ENCODE measurements at places on chromosomes 12 and 14.
A peak's percentile ranks its signal among the peaks of the same experiment; 100 is the strongest.

- H3K27ac ChIP-seq = no peak overlapping the region
- no peak for DNase-seq
- no peak overlapping the region for H3K4me3 ChIP-seq
- peaks cover 9% of the 10 kb centered on the region for H3K27me3 ChIP-seq
Measured at GRCh38 chr14:33045760-33046159, 107.1 kb downstream of the NPAS3 start.

DNA sequence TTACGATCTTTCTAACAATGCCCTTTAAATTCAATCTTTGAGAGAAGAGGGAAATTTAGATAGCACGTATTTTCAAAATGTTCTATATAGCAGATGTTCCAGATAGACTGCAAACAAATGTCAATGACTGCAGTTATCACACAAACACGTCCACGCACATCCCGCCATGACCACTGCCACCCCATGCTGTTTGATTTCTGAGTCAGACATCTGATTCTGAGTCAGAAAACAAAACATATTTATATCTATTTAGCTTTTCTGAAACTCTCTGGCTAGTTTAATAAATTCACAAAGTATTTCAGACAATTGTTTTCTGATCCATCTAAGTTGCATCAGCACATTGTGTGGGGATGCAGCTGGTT lies 105.9 kb upstream of the BCAT1 start:
- peaks cover 54% of the 10 kb centered on the region for H3K4me1 ChIP-seq
- no peaks in the 10 kb centered on the region for H3K36me3 ChIP-seq
- H3K27me3 ChIP-seq = no peaks in the 10 kb centered on the region
- peak overlapping the region; percentile 89 for H3K4me3 ChIP-seq
- peak overlapping the region; percentile 98 for H3K27ac ChIP-seq

DNA sequence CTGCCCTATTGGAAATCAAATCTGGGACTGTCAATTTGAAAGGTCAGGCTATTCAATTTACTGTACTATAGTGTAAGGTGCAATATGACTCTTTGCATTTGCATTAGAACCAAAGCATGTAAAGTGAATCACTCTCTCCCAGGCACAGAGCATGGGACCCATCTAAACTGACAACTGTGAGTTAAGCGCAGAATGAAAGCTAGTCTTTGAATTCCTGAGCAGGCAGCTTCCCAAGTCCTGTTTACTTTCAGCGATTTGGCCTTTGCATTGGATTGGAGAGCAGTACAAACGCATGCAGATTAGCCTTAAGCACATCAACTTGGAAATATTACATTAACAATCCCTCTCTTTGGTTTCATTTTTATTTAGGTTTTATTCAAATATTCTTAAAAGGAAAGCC lies 74.6 kb downstream of the RERG start:
- no peak for DNase-seq
- H3K27ac ChIP-seq = no peak overlapping the region
- H3K27me3 ChIP-seq = peaks cover 28% of the 10 kb centered on the region
- no peaks in the 10 kb centered on the region for H3K36me3 ChIP-seq
- H3K4me1 ChIP-seq = no peaks in the 10 kb centered on the region

- no peaks in the 10 kb centered on the region for H3K27me3 ChIP-seq
- H3K4me1 ChIP-seq = no peaks in the 10 kb centered on the region
- no peak for DNase-seq
- no peaks in the 10 kb centered on the region for H3K36me3 ChIP-seq
- no peak overlapping the region for H3K27ac ChIP-seq
Measured at GRCh38 chr14:32657081-32657480, 281.6 kb upstream of the NPAS3 start.

DNA sequence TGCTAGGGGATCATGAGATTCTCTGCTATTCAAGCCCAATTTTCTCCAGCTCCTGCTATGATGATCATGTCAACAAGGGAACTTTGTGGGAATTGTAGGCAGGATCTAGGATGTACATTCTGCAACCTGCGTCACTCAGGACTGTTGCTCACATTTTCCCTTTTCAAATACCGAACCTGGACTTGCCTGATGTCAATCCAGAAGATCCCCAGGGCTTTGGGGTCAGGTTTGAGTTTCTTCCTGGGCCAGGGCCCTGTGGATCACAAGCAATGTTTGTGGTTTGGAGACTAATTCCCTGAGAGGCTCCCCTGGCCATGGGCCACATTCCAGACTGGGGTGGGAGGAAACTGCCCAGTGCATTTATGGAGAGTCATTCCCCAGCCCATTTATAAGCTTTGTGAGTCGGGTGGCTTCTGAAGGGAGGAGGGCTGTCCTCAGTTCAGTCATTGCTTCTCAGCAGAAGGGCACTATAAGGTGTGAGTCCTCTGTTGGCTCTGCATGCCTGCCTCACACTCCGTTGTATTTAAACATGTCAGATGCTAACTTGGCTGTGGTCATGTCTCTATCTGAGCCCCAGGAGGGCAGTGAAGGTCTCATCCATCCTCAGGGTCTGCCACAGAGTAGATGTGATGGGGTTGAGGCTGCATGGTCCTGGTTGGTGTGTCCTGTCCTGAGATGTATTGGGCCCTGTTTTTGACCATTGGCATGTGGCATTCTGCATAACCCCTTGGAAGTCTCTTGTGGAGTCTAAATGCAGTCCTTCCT lies 6.5 kb downstream of the KRT86 start:
- no peak overlapping the region for H3K27ac ChIP-seq
- no peaks in the 10 kb centered on the region for H3K36me3 ChIP-seq
- no peak overlapping the region for H3K4me3 ChIP-seq
- H3K27me3 ChIP-seq = peaks cover 29% of the 10 kb centered on the region
- H3K4me1 ChIP-seq = peaks cover 10% of the 10 kb centered on the region
- no peak for DNase-seq

DNA sequence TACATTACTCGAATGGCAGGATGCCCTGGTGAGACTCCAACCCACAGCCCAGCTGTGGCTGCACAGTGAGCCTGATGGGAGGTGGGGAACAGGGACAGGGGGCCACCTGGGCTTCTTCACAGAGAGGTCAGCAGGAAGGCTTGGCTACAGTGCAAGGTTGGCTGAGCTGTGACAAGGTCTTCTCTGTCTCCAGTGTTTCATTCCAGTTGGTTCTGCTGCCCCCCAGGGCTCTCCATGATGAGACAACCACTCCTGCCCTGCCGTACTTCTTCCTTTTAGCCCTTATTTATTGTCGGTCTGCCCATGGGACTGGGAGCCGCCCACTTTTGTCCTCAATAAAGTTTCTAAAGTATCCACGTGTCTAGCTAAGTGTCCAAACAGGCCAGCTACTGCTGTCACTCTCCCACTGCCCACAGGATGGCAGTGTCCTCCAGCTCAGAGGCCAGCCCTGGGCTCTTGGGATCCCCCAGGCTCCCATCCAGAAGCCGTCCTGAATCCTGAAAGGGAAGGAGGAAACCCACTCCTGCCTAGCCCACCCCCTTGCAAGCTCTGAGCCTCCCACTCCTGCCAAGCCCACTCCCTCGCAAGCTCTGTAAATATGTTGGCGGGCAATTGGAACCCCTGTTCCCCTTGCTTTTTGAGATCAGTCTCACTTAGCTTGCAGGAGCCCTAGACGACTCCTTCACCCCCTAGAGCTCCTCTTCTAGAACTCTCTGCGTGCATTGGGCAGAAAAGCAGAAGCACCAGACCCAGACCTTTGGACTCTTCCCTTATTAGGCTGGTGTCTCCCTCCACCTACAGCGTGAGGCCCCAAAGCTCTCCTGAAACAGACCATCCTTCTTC lies 5.4 kb downstream of the C1QL4 start:
- peaks cover 32% of the 10 kb centered on the region for H3K27me3 ChIP-seq
- peaks cover 17% of the 10 kb centered on the region for H3K4me1 ChIP-seq
- no peak for DNase-seq
- no peaks in the 10 kb centered on the region for H3K36me3 ChIP-seq

DNA sequence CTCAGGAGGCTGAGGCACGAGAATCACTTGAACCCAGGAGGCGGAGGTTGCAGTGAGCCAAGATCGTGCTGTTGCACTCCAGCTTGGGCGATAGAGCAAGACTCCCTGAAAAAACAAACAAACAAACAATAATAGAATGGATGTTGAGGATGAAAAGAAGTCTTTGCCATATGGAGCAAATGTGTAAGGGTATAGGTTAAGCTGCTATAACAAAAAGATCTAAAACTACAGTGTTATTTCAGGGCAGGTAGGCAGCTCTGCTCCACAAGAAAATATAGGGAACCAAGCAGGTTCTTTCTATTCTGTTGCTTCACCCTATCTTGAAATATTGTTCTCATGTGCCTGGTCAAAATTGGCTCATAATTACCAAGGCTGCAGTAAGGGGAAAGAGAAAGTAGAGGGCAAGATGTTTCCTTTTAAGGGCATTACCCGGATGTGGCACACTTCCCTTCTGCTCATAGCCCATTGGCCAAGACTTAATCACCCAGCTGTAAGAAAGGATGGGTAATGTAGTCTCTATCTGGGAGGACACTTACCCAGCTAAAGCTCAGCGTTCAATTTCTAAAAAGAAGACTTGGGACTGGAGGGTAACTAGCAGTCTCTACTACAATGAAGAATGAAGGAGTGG lies 23.5 kb downstream of the SDSL start:
- H3K36me3 ChIP-seq = no peaks in the 10 kb centered on the region
- no peaks in the 10 kb centered on the region for H3K4me1 ChIP-seq
- no peak for DNase-seq
- peaks cover 47% of the 10 kb centered on the region for H3K27me3 ChIP-seq

DNA sequence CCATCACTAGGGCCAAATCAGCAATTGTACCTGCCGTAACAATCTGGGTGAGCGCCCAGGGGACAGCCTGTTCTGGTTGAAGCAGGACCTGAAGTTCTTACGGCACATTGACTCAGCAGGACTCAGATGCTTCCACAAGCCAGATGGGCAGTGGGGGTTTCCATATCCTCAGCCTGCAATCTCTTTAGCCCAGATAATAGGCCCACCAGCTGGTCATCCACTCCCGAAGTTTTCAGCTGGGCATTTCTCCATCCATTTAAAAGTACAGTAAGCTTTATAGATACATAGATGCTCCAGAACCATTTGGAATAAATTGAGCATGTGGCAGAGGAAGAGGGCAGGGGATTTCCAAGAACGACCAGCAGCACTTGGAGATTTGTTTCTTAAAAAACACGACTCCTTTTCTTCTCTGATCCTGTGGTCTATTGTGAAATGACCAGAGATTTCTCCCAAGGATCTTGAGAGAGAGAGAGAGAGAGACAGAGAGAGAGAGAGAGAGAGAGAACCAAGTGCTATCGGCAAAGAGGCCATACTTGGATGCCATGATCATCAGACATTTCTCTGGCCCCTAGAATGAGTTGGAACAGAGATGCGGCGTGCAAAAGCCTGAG lies 74.8 kb upstream of the PLXNC1 start:
- peaks cover 2% of the 10 kb centered on the region for H3K27me3 ChIP-seq
- no peak for DNase-seq
- no peaks in the 10 kb centered on the region for H3K36me3 ChIP-seq
- H3K4me1 ChIP-seq = peaks cover 19% of the 10 kb centered on the region
- peak overlapping the region; percentile 66 for H3K27ac ChIP-seq

DNA sequence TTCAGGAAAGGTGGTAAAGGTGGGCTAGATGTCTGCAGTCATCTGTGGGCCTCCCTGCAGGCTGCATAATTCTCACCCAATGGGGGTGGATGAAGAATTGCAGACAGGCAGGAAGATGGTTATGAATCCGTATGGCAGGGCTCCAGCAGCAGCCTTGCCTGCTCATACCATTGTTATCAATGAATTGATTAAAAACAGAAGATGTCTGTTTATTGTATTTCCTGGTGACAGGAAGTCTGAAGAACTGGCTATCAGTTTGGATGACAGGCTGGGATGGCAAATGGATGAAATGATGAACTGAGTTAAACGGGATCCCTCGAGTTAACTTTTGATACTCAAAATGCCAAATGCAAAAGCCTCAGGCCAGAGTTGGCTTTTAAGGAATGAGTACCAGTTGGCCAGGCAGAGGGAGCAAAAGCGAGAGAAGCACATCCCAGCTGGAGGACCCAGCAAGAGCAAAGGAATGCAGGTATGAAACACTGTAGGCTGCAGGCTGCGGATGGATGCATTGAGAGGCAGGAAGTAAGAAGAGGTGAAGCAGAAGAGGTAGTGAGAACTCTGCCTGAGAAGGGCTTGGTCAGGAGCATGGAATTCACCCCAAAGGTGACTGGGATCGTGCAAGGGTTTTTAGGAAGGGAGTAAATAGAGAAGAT lies 550.0 kb upstream of the TBX3 start:
- no peaks in the 10 kb centered on the region for H3K36me3 ChIP-seq
- no peak overlapping the region for H3K4me3 ChIP-seq
- H3K27me3 ChIP-seq = peaks cover 4% of the 10 kb centered on the region
- no peak overlapping the region for H3K27ac ChIP-seq
- H3K4me1 ChIP-seq = no peaks in the 10 kb centered on the region
- DNase-seq = no peak

DNA sequence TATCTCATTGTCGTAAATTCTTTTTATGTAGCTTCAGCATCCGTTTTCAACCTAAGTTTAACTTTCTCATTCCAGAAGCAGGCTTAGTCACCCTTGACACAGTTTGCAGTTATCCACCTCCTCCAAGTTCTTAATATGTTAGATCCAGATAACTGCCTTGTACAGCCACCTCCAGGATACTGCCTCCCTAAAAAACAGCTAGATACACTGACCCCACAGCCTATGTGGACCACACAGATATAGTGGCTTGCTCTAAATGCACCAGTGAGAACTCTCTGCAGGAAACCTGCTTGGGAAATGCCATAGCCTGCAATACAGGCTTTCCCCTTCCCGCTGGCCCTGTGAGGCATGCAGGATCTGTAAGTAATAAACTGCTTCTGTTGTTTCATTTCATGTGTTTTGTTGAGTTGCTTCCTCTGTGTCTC lies 11.1 kb upstream of the RTL1 start:
- H3K27me3 ChIP-seq = peaks cover 4% of the 10 kb centered on the region
- H3K4me3 ChIP-seq = no peak overlapping the region
- no peak overlapping the region for H3K27ac ChIP-seq
- DNase-seq = no peak
- H3K36me3 ChIP-seq = no peaks in the 10 kb centered on the region
- H3K4me1 ChIP-seq = no peaks in the 10 kb centered on the region

GRCh38 chr14:30443368-30444007 lies 115.5 kb upstream of the G2E3 start:
- no peaks in the 10 kb centered on the region for H3K36me3 ChIP-seq
- no peak overlapping the region for H3K27ac ChIP-seq
- peaks cover 6% of the 10 kb centered on the region for H3K27me3 ChIP-seq
- no peaks in the 10 kb centered on the region for H3K4me1 ChIP-seq

GRCh38 chr14:64681796-64682710 lies 22.2 kb upstream of the PLEKHG3 start:
- H3K4me1 ChIP-seq = no peaks in the 10 kb centered on the region
- no peaks in the 10 kb centered on the region for H3K27me3 ChIP-seq
- no peak overlapping the region for H3K27ac ChIP-seq
- no peaks in the 10 kb centered on the region for H3K36me3 ChIP-seq
- no peak overlapping the region for H3K4me3 ChIP-seq
- no peak for DNase-seq

- H3K27me3 ChIP-seq = no peaks in the 10 kb centered on the region
- no peak overlapping the region for H3K27ac ChIP-seq
- no peak overlapping the region for H3K4me3 ChIP-seq
- H3K36me3 ChIP-seq = no peaks in the 10 kb centered on the region
Measured at GRCh38 chr14:67457782-67458181, 30.7 kb downstream of the TMEM229B start.

DNA sequence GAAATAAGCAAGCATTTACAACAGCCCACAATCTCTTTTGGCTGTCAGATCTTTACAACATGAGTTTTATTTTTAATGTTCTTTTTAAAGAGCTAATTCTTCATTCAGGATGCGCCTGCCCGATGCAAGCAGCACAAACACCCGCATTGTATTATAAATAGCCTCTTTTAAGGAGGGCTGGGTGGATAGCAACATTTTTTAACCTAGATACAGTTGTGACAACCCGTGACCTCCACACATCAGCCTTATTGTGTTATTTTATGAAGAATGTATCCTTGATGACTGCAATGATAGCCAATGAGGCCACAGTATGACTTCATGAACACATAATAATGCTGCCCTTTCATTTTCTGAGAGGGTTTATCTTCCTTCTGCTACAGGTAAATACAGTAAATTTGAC lies 173.7 kb downstream of the FOXN3 start:
- peaks cover 81% of the 10 kb centered on the region for H3K4me1 ChIP-seq
- H3K36me3 ChIP-seq = no peaks in the 10 kb centered on the region
- no peak overlapping the region for H3K27ac ChIP-seq
- no peak for DNase-seq
